ENCODE measurements at places on chromosomes 5 and 9.

GRCh38 chr9:132268725-132269352 is 85.9 kb downstream of the SETX start:
- DNase-seq: peak; percentile 41

GRCh38 chr5:9431496-9432258 is 114.2 kb downstream of the SEMA5A start:
- DNase-seq: no peak

- no peak for DNase-seq
Measured at GRCh38 chr5:58022055-58022454, 437.8 kb downstream of the PLK2 start.

- DNase-seq: no peak
Measured at GRCh38 chr5:36733183-36733582, 126.8 kb downstream of the SLC1A3 start.

GRCh38 chr5:179914032-179914755 is 6.5 kb upstream of the TBC1D9B start:
- DNase-seq: no peak

DNA sequence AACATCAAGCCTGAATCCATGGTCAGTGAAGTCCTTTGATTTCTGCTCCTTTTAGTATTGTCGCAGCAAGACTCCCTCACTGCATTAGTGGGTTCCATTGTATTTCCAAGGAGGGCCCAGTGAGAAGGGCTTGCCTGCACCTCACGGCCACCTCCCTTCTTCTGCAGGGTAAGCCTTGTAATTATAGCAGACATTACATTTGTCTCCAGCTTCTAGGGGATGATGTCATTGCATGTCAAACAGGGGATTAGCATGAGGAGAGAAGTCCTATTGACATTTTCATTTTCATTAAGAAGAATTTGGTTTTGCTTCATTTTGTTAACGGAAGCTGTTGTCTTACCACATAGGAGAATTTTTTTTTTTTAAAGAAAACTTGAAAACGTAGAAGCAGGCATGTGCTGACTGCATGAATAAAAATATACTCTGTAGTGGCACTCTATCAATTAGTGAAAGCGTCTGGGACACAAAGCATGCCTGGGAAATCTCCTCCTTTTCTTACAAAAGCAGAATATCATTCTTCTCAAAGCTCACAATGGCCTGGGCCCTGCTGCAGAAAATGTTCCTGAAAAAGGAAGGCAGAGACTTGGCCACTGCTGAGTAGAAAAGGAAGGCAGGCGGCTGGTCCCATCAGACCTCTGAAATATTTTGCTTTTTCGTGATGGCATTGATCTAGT is 27.1 kb downstream of the MAP1B start:
- no peak for DNase-seq

DNA sequence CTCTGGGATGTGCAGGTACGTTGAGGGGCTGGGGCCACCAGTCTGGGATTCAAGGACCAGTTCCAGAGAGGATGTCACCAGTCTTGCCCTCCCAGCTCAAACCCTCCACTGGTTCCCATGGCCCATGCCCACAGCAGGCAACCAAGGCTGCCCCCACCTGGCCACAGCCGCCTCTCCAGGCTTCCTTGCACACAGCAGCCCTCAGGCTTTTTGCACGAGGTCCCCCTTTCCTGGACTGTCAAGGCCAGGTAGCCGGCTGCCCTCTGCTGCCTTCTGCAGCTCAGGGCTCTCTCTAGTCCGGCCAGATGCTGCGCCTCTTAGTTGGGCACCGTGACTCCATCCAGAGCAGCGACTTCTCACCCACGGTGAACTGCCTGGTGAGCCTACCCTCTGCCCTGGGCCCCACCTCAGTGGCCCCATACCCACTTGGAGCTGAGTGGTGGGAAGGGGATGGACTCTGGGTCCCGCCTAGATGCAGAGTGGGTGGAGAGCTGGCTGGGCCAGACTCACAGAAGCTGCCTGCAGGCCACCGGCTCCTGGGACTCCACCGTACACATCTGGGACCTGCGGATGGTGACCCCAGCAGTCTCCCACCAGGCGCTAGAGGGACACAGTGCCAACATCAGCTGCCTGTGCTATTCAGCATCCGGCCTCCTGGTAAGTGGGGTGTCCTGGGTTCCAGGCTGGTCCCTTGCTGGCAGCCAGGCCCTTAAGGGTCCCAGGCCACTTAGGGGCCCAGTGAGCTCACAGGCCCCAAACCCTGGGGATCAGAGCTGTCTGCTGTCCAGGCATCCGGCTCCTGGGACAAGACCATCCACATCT is 2.9 kb downstream of the WDR38 start:
- no peak for DNase-seq

GRCh38 chr9:130239741-130240241 is 25.8 kb upstream of the HMCN2 start:
- no peak for DNase-seq

DNA sequence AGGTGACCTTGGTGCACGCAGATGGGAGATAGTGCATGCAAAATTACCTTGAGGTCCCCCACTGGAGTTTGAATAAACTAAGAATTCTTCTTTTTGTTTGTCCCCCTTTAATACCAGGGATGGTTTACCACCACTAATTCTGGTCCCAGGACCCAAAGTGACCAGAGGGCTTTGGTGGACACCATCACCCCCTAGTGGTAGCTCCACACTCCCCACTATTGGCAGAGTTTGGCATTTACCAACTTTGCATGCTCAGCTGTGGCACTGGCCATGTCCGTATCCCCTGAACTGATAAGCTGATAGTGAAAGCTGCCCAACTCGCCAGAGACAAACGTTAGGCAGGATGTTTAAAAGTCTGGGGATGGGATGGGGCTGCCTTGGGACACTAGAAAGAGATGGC is 3.3 kb downstream of the ASTN2 start:
- DNase-seq: no peak

- no peak for DNase-seq
Measured at GRCh38 chr5:104452550-104452949, 890.0 kb upstream of the NUDT12 start.

DNA sequence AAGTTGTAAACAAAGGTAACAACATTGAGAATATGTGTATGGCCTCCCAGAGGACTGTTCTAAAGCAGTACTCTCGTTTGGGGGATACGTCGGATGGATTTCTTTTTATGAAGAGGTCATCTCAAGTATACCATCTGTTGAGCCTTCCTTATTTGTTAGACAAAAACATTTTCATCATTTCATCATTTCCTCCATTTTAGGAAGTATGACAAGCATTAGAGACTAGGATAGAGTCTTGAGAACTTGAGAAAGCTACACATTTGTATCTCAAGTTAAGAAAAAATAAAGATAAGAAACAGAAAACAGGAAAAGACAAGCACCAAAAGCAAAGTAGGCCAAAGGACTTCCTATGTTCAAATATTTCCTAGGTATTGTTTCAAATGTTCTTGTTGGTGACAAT is 307.0 kb downstream of the EFNA5 start:
- no peak for DNase-seq

DNA sequence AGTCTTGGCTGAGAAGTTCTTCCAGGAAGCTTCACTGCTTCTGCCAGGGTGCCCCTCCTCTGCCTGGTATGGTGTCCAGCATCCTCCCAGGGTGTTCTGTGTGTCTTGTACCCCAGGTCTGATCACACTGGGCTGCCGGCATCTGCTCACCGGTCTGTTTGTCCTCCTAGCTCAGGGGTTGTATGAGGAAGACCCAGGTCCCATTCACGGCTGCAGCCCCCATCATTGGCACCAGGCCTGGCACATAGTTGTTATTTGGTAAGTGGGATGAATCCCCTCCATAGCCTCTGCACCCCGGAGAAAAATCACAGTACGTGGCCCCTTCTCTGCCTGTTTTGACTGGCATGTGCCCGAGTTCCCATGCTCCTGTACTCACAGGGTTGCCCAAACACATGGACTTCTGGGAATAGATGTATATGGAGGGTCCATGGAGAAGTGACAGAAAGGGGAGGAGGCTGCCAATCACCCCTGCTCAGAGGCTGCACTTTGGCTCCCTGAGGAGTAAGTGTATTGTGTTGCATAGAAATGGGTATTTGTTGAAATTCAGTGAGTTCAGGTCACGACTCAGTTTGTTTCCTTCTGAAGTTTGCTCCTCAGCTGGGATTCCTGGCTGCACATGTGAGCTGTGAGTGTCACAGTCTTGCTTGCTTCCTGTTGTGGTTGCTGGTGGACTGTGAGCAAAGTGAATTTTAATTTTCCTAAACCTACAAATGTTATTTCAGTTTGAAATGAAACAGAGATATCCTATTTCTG is 96.2 kb downstream of the HSPA4 start:
- no peak for DNase-seq

DNA sequence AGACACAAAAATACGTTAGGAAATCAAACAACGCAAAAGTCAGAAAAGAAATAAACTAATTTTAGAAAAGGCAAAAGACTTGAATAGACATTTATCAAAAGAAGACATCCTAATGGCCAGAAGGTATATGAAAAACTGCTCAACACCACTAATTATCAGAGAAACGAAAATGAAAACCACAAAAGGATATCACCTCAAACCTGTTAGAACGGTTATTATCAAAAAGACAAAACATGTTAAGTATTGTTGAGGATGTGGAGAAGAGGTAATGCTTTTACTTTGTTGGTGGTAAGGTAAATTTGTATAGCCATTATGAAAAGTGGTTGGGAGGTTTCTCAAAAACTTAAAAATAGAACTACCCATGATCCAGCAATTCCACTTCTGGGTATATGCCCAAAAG is 230.0 kb upstream of the RGMB start:
- DNase-seq: no peak

DNA sequence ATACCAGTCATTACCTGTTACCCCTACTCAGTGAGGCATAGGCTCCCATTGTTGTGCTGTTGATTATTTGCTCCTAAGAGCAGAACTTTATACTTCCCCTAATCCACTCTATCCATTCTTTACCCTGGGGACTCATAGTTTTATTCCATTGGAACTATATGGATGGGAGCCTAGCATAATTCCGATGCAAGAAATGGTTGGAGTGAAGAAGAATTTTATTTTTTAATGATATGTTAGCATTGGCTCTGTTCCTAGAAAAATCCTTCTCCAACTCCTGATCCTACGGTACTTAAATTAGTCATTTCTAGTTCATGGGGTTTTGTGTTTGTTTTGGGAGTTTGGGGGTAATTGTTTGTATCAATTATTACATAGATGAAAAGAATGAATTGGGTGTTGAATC is 191.5 kb downstream of the GOLPH3 start:
- no peak for DNase-seq
